ENCODE measurements at places on chromosomes 3 and 15.

- no peak for DNase-seq
Observed at GRCh38 chr3:120101624-120102023, 7.4 kb upstream of the GSK3B start.

DNA sequence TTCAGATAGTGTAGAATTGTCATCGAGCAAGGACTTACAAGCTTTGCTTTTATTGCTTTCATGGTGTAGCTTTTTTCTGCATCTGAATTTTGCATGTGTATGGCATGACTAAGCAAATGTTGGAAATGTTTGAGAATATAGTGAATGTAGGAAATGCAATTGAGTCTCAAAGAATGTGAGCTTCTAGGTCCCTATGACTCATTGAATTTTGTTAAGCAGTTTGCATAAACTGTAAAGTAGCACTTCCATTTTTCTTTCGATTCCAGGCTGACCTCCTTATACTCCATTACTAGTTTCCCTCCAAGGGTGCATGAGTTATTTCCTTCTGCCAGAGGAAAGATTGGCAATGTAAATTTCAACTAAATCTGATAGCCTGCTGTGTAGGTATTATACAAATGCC is 619.2 kb downstream of the DIPK2A start:
- DNase-seq = no peak

GRCh38 chr3:190568036-190568435 is 54.2 kb downstream of the IL1RAP start:
- DNase-seq = no peak

DNA sequence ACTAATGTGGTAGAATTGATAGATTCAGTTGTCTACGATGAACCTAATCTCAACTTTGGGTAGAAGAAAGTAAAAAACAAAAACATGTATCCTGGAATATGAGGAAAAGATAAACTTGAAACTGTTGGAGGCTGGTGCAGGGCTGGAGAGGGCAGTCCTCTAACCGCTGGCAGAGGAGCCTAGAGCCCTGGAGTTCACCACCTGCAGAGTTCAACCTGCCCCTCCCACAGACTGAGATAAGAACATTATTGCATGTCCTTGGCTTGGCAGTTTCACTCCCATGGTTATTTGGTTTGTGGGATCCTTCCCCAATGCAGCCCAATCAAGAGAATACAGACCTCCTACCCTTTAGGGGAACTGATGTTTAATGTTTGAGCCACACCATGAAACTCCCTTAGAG is 53.2 kb upstream of the GATM start:
- DNase-seq = no peak

- DNase-seq = no peak
Observed at GRCh38 chr15:100030586-100031229, 297.5 kb upstream of the LYSMD4 start.

GRCh38 chr15:66212563-66212921 is 41.0 kb downstream of the MEGF11 start:
- no peak for DNase-seq

DNA sequence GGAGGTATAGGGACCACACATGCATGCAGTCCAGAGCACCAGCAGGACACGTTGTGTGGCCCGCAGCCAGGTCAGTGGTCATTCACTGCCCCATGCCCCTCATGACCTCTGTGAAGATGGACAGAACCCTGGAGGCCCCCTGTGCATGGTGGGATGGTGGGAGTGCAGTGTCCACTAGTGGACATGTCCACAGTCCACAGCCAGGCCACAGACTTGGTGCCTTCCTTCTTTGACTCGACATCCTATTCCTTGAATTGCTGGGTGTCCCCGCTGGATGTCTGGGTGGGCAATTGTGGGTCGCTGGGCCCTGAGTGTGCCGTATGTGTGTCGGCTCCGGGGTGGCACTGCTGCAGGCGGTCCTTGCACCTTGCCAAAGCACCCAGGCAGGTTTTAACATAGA is 35.7 kb downstream of the KLF15 start:
- no peak for DNase-seq

DNA sequence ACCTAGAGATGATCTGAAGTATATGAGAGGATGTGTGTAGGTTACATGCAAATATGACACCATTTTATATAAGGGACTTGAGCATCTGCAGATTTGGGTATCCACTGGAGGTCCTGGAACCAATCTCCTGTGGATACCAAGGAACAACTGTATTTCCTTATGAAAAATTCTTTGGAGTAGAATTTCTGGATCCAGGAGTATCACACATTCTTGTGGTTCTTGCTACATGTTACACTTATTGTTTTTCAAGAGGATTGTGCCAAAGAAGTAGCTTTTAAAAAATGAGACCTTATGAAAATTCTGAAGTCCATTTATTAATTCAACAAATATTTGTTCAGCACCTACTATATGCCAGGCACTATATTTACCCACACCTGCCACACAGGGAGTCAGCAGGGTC is 15.7 kb upstream of the TBC1D23 start:
- DNase-seq = no peak

- no peak for DNase-seq
Observed at GRCh38 chr3:50539356-50540286, 27.9 kb downstream of the C3orf18 start.
